CD8-positive, alpha-beta T cell (primary cell): ENCODE measurements at places on chromosomes 12 and 14.

GRCh38 chr14:28494196-28494595 lies 272.4 kb upstream of the FOXG1 start:
- no peak for DNase-seq

DNA sequence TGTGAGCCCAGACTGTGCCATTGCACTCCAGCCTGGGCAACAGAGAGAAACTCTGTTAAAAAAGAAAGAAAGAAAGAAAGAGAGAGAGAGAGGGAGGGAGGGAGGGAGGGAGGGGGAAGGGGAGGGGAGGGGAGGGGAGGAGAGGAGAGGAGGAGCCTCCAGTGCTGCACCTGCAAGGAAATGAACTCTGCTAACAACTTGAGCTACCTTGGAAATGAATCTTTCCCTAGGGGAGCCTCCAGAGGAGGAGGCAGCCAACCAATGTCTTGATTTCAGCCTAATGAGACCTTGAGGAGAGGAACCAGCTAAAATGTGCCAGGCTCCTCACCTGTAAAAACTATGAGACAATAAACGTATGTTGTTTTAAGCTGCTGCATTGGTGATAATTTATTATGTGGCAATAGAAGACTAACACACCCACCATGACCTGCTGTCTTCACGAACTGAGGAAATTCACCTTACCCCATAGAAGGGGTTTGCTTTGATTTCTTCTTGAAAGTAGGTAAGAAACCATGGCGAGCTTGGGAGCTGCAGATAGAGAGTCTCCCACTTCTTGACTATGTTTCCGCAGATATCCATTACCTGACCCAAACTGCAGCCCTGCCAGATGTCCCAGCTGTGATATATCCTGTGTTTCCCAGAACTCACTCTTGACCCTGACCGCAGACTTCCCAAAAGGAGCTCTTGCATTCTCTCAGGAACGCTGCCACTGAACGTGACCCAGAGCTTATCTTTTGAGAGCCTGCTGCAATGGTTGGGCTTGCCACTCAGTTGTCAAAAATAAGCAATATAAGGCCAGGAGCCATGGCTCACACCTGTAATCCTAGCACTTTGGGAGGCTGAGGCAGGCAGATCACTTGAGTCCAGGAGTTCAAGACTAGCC lies 31.5 kb upstream of the TMPO start:
- DNase-seq = no peak

GRCh38 chr14:102655137-102655536 lies 62.7 kb downstream of the RCOR1 start:
- DNase-seq = no peak

DNA sequence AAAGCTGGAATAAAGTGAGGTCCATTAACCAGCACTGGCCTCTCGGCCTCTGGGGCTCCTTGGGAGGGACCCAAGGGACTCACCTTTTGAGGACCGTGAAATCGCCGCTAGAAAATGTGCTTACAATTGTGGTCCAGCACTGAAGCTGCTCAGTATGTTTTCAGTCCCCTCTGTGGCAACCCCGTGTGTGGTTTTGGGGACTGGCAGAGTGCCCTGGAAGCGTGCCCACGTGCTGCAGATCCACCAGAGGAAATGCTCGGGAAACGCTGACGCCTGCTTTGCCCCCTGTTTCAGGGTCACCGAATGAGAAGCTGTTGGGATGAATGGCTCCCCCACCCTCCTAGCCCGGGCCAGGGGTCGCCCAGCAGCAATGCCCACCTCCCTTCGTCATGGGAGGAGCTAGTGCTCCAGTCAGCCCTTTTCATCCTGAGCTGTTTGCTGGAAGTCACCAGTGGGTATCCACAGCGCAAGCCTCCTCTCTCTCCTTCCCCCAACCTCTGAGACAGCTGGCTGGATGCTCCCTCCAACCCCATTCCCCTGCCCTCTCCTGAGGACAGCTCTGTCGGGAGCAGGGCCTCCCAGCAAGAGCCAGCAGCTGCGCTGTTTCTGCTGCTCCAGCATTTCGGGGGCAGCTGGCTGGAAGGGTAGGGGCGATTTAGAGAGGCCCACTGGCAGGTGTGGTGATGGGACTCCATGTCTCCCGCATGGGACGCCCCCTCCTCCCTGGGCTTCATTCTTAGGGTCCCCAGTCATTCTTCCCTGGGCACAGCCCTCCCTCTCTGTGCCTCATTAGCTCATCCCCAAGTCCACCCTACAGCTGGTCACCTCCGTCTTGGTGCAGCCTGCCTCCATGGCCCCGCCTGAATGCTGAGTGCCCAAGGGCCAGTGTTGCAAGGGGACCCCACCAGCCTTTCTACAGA lies 33.2 kb upstream of the PPP1R13B start:
- DNase-seq = peak; percentile 58

DNA sequence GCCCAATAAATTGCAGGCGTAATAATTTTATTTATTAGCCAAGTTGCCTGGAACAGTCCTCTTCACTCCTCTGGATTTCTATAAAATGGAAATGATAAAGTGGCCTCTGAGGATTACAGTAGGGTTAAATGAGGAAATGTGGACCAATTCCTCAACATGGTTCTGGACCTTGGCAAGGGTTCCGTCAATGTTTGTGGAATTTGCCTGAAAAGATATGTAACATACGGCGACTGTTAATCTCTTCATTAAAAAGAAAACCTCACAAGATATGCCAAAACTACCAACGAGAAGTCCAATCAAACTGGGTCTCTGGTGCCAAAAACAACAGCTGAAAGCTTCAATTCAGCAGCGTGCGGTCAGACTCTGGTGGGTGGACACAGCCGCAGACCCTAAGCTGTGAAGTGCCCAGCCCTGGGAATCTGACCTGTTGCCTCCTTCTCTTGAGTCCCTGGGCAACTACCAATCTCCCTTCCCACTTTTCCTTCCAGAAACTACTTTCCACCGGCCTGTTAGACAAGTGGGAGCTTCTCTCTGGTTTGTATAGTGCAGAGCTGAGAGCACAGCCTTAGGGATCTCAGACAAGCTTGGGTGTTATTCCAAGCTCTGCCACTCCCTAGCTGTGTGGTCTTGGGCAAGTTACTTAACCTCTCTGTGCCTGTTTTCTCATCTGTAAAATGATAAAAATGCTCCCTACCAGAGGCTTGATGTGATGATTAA lies 190.5 kb upstream of the GSC start:
- DNase-seq = no peak

GRCh38 chr12:57477710-57478681 lies 1.7 kb downstream of the ARHGAP9 start:
- DNase-seq = no peak

DNA sequence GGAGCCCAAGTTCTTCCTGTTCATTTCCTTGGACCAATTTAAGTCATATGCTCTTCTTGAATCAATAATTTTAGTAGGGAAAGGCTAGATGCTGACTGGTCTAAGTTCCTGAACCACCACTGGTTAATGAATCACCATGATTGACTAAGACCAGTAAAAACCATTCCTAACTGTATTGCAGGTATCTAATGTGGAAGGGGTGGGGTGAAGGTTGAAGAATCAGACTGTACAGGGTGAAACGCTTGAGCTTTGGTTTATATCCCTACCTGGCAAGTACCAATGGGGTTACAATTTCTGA lies 100.1 kb downstream of the DYRK2 start:
- DNase-seq = no peak

- DNase-seq = peak; percentile 66
These were observed 17.4 kb upstream of the FLVCR2 start for GRCh38 chr14:75561013-75561432.

GRCh38 chr14:72638021-72638420 lies 255.9 kb downstream of the DPF3 start:
- DNase-seq = no peak

GRCh38 chr14:78445275-78445674 lies 275.1 kb downstream of the NRXN3 start:
- DNase-seq = no peak

- no peak for DNase-seq
These were observed 139.8 kb upstream of the FOXG1 start for GRCh38 chr14:28626780-28627179.

- DNase-seq = no peak
These were observed 599 bp upstream of the TRHDE start for GRCh38 chr12:72271451-72272090.

GRCh38 chr14:94597788-94598187 lies 14.4 kb upstream of the SERPINA3 start:
- DNase-seq = no peak

- DNase-seq = no peak
These were observed 10.0 kb upstream of the NRDE2 start for GRCh38 chr14:90341784-90342183.

GRCh38 chr12:31019561-31019960 lies 54.1 kb upstream of the DDX11 start:
- no peak for DNase-seq

GRCh38 chr12:124510301-124510970 lies 57.0 kb downstream of the NCOR2 start:
- no peak for DNase-seq

DNA sequence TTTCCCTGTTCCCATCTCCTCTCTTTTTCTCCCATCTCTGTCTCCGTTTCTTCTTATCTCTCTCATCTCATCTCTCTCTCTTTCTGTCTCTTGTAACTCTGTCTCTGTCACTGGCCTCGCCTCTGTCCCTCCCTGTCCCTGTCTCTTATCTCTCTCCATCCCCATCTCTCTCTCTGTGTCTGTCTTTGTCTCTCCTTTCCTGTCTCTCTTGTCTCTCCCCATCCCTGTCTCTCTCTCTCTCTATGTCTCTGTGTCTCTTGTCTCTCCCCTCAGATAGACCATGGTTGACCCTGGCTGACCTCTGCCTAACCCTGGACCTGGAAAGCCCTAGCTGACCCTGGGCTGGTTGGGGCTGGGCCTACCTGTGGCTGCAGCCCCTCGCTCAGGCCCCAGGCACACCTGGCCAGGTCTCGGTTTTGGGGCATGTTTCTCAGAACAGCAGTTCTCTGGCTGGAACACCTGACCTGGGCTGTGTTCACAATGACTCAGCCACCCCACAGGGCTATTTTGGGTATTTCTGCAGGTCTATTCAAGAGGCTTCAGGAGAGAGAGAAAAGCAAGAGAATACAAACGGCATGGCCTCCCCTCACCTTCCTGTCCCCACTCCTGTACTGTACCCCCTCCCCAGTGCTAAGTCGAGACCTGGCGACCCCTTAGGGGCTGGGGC lies 174.4 kb downstream of the TMEM121 start:
- no peak for DNase-seq

DNA sequence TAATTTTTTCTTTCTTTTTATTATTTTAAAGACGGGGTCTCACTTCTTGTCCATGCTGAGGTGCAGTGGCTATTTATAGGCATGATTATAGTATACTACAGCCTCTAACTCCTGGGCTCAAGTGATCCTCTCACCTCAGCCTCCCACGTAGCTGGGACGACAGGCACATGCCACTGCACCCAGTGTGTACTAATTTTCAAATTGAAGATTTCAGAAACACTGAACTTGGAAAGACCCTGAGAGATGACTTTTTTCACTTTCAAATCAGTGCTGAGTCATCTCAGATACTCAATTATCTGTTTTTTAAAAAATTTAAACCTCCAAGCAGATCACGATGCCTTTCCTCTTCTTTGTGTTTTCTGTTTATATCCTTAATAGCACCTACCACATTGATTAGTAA lies 53.7 kb upstream of the COCH start:
- DNase-seq = no peak

DNA sequence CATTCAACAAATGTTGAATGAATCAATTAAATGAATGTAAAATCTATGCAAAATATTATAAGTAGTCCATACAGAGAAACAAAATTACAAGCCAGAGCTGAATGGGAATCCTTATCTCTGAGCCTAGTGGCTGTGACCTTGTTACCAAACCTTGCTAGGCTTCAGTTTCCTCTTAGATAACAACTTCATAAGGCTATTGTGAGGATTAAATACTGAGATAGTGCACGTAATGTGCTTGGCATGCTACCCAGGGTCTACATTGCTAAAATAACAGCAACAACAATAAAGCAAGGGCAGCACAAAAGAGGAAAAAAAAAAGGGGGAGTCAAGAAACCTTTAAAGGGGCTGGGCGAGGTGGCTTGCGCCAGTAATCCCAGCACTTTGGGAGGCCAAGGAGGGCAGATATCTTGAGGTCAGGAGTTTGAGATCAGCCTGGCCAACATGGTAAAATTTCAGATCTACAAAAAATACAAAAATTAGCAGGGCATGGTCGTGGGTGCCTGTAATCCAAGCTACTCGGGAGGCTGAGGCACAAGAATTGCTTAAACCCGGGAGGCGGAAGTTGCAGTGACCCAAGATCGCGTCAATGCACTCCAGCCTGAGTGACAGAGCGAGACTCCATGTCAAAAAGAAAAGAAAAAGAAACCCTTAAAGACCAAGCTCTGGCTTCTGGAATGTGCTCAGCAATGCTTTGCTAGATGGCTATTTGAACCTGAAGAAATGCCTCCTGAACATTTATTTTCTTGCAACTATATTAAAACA lies 14.1 kb downstream of the STAB2 start:
- DNase-seq = no peak

GRCh38 chr12:27982385-27982784 lies 9.9 kb upstream of the PTHLH start:
- no peak for DNase-seq

- no peak for DNase-seq
These were observed 172.5 kb upstream of the E2F7 start for GRCh38 chr12:77237896-77238295.

DNA sequence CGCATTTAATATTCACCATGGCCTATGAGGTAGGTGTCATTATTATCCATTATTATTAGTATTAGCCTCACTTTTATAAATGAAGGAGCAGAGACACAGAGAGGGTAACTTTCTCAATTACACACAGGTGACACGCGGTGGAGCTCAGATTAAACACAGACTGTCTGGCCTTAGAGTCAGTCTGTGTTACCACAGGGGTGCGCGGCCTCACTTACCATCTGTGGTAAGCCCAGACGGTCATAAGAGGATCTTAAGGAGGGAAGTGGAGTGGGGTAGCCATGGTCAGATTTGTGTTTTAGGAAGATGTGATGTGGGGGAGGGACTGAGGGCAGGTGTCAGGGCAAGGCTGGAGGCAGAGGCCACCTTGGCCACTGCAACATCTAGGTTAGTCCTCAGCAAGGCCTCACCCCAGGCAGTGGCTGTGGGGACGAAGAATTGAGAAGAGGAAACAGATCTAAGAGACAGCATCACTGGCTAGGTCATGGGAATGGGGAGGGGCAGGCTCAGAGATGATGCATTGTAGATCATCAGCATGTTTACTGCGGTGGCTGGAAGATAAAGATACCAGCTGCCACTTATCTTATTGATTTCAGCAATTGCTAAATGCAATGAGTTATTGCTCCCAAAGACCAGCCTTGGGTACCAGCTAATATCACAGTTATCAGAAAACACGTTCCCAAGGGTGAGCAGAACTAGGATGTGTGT lies 67.1 kb downstream of the SERPINA3 start:
- DNase-seq = no peak

GRCh38 chr12:104720339-104721038 lies 237.6 kb downstream of the SLC41A2 start:
- peak; percentile 86 for DNase-seq

GRCh38 chr12:104740668-104741067 lies 217.4 kb downstream of the SLC41A2 start:
- no peak for DNase-seq

- DNase-seq = no peak
These were observed 1009.5 kb upstream of the TMEM132C start for GRCh38 chr12:127257366-127257935.

- DNase-seq = no peak
These were observed 10.4 kb downstream of the AKAP5 start for GRCh38 chr14:64475585-64476273.

- no peak for DNase-seq
These were observed 4.3 kb downstream of the AMN1 start for GRCh38 chr12:31724557-31724956.
